ENCODE measurements at places on chromosomes 16 and 17.

- DNase-seq = no peak
Measured at GRCh38 chr17:40597156-40597555, 31.9 kb upstream of the CCR7 start.

DNA sequence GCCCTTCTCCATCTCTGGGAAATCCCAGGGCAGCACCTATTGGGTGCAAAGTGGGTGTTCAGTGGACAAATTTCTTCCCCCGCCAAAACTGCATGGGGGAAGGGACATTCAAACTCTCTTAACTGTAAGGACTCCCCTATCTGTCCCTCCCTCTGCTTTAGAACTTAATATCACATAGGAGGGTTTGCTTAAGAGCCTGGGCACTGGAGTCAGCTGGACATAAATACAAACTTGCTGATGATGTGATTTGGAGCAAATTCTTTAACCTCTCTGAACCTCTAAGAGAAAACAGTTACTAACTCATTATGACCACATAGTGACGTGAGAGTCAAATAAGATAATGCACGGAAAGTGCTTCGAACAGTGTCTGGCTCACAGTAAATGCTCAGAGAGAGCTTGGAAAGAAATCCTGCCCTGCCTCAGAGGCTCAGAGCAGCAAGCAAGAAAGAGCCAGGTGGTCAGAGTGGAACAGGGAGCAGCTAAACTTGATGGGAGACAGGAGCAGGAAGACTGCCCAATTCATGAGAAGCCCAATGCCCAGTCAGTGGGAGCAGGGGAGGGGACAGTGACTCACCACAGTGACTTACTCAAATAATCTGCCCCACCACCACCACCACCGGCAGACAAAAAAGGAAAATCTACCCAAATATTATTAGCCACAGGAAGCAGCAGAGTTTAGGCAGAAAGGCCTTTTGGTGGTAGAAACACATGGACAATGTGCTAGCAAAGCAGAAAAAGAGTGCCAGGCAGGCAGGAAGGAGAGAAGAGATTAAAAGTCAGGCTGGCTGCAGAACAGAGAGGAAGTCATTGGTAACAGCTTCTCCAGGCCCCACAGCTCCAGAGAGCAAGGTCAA lies 23.9 kb upstream of the CCL1 start:
- no peak for DNase-seq

DNA sequence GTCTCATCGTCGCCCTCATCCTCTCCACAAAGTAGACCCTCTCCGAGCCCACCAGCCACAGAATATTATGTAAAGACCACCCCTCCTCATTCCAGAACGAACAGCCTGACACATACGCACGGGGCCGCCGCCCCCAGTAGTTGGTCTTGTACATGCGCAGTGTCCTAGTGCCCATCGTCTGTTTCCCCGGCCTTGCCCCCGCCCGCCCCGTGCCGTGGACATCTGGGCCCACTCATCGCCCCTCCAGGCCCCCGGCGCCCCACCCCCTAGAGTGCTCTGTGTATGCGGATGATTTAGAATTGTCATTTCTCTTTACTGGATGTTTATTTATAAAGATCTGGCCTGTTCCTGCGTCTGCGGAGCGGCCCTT lies 475 bp upstream of the AMDHD2 start:
- no peak for DNase-seq

DNA sequence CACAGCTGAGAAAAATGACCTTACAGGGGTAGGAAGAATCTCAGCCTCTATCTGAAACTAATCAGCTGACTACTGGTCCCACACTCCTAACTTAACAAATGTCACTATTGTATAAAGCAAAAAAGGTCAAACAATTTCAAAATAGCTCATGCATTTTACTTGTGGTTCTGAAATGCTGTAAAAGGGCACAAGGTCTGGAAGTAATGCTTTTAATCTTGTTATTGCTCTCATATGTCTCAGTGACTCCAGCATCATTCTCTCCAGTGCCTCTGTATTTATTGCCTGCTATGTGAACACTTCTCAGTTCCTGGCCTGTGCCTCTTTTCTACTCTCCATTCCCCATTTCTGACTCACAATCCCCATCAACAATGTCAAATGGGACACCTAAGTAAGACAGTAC lies 937.7 kb downstream of the CDH11 start:
- no peak for DNase-seq

GRCh38 chr17:74759243-74759801 lies 10.9 kb downstream of the NHERF1 start:
- peak; percentile 53 for DNase-seq

GRCh38 chr16:81467815-81468214 lies 23.2 kb downstream of the CMIP start:
- no peak for DNase-seq

- no peak for DNase-seq
Measured at GRCh38 chr17:4440690-4441686, 7.2 kb downstream of the SPNS3 start.

GRCh38 chr17:67293251-67294203 lies 48.5 kb upstream of the HELZ start:
- DNase-seq = peak; percentile 57

GRCh38 chr16:57993897-57994296 lies 6.6 kb downstream of the ZNF319 start:
- no peak for DNase-seq

DNA sequence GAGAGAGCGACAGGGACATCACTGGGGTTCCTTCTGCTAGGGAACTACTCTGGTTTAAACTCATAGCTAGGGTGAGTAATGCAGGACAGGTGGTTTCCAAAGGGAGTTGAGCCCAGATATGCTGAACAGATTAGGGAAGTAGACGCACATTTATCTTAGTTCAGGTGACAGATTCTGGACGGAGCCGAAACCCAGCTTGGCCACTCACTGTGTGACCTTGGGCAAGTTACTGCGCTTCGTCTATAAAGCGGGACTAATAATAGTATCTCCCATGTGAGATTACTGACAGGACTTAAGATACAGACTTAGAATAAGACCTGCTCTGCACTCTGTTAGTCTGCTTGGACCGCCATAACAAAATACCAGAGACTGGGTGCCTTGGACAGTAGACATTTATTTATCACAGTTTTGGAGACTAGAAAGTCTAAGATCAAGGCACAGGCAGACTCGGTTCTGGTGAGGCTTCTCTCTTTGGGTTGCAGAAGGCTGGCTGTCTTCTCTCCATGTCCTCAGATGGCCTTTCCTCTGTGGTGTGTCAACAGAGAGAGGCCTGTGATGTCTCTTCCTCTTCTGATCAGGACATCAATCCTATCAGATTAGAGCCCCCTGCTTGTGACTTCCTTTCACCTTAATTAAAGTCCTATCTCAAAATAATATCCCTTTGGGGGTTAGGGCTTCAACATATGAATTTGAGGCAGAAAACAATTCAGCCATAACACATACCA lies 12.1 kb downstream of the SCNN1G start:
- no peak for DNase-seq

GRCh38 chr16:58219432-58219831 lies 21.5 kb upstream of the CSNK2A2 start:
- no peak for DNase-seq

Data from activated T-helper 2 cell treated with anti-CD3 and anti-CD28 coated beads, Interferon-gamma antibody, Interleukin-2, Interleukin-4, amounts not matched to agents 10 μg/mL and 5 μg/mL and 100 μg/mL, durations not matched to agents 14 hours and 24 hours and 36 hours (primary cell).